Activated CD8-positive, alpha-beta T cell treated with anti-CD3 and anti-CD28 coated beads for 36 hours (primary cell): ENCODE measurements at places on chromosomes 1 and 21. TPM values are rescaled to one million over a fixed set of nuclear protein-coding genes. Genes with fewer than 3 reads are reported as not detected.

DNA sequence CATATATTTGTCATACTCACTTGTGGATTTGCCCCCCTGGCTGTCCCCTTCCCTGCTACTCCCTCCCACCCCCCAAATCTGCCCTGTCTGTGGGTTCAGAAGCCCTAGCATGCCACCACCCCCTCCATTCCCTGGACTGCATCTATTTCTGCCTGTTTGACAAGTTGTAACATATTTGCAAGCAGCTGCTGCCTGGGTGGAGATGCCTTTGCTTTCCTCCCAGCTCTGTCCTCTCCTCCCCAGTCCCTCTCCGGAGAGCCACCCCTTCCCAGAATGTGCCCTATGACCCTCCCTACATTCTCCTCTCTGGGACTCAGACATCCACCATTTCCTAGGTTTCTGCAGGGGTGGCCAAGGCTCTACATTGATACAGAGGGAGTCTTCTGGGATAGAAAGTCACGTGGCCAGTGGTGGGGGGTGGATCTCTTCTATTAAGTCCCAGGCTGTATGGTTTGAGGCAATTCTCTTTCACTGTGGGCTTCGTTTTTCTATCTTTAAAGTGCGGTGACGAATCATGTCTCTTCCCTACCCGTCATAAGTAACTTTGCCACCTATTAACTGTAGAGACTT is 6.0 kb upstream of the MYOG start:
- DNase-seq: no peak

GRCh38 chr1:150053926-150054325 is 13.7 kb upstream of the VPS45 start:
- no peak for DNase-seq

DNA sequence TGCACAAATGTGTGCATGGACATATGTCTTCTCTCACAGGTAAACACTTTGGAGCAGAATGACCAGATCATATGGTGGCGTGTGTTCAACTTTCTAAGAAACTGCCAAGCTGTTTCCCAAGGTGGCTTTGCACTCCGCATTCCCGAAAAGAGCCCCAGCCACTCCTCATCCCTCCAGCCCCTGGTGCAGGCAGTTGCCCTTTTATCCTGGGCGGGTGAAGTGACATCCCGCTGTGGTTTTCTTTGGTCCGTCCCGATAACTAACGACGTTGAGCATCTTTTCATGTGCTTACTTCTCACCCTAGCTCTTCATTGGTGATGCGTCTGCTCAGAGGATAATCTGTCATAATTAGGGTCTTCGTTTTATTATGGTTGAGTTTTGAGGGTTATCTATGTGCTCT is 612.5 kb downstream of the MATN1 start:
- no peak for DNase-seq

DNA sequence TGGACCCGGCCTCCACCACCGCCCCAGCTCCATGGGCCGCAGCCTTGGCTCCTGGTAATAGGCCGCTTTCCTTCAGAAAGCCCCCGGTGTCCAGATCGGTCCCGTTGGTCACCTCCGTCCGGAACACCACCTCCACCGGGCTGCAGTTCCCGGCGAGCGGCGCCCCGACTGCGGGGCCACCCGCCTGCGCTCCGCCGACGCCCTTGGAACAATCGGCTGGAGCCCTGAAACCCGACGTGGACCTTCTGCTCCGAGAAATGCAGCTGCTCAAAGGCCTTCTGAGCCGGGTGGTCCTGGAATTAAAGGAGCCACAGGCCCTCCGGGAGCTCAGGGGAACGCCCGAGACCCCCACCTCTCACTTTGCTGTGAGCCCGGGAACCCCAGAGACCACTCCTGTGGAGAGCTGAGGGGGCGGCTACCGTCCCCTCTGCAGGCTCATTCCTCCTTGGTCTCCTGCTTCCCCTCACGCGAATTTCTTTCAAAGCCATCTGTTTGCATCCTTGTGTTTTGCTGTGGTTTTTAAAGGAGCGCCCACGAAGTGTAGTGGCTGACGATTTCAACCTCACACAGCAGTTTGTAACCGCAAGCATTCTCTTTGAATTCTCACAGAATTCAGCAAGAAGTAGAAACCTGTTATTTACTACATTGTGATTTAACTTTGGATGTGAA is 6.0 kb downstream of the FCRLB start:
- DNase-seq: peak; percentile 60

DNA sequence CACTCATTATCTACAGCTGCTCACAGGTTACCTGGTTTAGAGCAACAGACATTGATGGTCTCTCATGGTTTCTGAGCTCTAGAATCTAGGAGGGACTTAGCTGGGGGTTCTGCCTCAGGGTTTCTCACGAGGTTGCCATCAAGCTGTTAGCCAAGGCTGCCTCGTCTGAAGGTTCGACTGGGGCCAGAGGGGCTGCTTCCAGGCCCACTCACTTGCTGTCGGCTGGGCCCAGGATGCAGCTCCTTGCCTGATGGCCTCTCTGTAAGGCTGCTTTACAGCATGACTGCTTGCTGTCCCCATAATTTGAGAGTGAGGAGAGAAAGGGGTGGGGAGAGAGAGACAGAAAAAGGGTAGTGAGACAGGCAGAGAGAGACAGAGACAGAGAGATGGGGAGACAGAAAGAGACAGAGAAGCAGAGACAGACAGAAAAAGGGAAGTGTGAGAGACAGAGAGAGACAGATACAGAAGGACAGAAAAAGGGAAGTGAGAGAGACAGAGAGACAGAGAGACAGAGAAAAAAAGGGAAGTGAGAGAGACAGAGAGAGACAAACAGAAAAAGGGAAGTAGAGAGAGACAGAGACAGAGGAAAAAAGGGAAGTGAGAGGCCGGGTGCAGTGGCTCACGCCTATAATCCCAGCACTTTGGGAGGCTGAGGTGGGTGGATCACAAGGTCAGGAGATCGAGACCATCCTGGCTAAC is 106.8 kb upstream of the C1orf174 start:
- DNase-seq: no peak

GRCh38 chr1:218415726-218416125 is 70.6 kb downstream of the TGFB2 start:
- DNase-seq: no peak

- DNase-seq: no peak
Measured at GRCh38 chr1:56639211-56639610, 5.9 kb upstream of the PRKAA2 start.

DNA sequence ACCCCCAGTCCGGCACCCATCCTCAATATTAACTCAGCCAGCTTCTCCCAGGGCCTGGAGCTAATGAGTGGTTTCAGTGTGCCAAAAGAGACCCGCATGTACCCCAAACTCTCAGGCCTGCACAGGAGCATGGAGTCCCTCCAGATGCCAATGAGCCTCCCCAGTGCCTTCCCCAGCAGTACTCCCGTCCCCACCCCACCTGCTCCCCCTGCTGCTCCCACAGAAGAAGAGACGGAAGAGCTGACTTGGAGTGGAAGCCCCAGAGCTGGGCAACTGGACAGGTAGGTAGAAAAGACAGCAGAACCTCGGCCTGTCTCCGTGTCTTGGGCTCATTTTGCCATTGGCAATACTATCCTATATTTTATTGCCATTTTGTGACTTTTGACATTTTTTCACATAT is 45.4 kb upstream of the IPO9 start:
- no peak for DNase-seq

DNA sequence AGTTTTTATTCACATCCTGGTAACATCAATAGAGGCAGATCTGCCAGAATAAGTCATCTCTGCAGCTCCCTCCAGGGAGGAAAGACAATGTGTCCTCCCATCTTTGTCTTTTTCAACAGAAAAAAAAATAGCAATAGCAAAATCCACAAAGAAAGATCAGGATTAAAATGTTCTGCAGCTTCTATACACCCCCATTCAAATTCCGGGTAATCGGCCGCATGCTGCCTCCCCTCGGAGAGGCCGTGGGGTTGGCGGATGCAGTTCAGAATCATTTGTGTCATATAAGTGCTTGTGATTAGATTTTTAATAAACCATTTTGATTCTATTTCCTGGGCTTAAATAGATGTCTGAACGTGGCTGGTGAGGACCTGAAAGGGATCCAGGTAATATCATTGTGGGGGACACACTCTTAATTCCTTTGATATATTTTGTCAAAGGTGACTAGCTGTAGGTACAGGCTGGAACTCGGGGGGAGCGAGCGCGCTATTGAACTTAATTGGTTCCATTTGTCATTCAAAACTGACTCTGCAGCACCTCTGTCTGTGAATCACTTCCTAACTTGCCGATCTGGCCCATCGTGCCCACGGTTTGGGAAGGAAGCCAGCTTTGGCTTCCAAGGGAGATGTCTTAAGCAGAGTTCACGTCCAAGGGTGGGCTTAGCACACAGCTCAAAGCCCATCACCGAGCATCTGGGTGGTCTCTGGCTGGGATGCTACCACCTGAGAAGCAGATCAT is 85.6 kb upstream of the ARHGEF16 start:
- DNase-seq: no peak

DNA sequence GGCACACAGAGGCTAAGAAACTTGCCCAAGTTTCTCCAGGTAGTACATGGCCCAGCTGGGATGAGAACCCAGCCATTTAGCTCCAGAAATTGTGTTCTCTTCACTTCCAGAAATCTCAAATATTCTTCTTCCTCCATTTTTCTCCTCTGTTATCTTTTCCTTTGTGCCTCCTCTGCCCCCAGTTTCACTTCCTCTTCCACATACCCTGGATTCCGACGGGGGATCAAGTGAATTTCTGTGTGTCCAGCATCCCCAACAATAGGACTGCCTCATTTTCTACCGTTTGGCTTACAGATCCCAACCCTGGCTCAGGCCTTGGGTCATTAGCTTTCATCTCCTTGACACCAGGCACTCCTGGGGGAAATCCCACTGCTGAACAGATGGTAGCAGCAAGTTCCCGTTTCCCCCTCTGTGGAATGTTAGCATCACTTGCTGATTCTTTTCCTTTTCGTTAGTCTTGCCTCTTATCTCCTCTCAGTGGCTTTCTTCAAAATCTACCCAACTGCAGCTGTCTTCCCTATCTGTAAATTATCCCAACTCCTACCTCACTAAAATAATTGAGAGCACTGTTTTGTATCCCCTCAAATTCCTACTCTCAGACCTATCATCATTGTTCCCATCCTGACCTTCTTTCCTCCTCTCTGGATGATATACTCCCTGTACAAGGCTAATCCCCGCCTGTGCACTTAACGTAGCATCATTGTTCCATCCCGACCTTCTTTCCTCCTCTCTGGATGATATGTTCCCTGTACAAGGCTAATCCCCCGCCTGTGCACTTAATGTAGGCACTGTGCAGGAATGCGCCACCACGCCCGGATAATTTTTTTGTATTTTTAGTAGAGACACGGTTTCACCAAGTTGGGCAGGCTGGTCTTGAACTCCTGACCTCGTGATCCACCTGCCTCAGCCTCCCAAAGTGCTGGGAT is 36.5 kb downstream of the SCCPDH start:
- DNase-seq: no peak

Gene C2CD4D
- 1.3 TPM for total RNA-seq

Gene S100A8
- not detected for total RNA-seq

Gene RHBG
- not detected for total RNA-seq
